ENCODE measurements at places on chromosomes 7 and 10.

DNA sequence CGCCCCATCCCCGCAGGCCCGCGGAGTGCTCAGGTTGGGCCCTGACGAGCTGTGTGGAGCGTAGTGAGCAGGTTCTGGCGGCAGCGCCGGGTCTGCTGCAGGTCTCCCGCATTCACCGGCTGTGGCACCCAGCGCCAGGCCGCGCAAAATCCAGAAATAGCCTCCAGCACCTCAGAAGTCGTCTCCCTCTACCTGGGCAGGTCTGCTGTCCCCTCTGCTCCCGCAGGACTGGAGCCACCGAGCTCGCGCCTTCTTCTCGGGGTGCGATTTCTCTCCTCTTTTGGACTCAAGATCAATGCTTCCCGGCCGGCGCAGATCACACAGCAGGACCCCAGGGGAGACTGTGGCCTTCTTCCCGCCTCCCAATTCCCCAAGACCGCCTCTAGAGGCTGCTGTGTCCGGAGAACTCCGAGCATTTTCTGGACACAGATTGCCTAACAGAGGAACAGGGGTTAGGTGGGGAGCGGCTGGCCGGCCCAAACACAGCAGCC, 8.4 kb downstream of the TLX1 start:
- no peak for DNase-seq

DNA sequence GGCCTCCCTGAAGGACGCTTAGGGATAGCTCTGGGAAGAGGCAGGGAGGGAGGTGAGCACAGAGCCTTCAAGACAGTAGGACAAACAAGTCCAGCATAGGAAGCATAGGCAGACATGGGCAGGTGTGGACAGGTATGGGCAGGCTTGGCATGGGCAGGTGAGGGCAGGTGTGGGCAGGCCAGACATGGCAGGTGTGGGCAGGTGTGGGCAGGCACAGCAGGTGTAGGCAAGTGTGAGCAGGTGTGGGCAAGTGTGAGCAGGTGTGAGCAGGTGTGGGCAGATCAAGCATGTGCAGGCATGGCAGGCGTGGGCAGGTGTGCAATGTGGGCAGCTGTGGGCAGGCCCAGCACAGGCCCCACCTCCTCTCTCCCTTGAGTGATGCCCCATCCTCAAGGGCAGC, 148.8 kb upstream of the ZMIZ1 start:
- no peak for DNase-seq

DNA sequence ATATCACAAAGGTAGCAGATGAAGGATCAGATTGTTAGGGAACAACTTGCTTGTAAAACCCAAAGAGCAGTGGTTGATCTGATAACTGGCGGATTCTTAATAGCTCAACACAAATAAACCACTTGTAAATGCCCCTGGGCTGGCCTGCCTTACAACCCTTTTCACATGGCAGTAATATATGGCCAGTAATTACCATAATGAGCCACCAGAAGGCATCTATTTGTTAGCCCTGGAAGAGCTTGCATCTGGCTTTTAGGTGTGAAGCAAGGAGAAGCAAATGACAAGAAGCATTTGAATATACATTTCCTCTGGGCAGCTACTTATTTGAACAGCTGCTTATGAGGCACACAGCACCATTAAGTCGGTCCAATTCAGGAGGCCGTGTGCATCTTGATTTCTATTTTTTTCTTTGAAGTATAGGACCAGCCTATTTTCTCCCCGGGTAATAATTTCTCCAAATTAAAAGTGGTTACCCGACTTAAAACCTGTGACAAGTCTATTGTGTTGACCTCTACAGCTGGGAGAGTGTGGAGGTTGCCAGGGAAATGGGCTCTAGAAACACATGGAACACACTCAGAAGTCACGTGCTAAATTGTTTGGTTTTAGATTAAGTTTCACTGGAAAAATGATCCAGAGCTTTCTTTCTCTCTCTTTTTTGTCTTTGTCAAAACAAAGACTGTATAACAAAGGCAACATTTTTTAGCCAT, 113.4 kb downstream of the SEM1 start:
- no peak for DNase-seq

DNA sequence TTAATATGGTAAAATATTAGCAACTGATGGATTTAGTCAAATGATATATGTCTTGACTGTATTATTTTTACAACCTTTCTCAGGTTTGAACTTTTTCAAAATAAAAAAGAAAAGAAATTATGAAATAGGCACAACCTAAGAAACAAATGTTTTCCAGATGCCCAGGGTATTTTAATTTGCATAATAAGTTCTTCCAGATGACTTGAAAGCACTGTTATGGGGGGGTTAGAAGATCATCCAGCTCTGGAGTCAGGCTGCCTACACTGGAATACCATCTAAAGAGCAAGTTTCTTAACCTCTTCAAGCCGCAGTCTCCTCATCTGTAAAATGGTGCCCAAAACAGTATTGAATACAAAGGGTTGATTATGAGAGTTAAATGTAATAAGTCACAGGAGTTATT, 32.1 kb downstream of the CREB3L2 start:
- DNase-seq = no peak

DNA sequence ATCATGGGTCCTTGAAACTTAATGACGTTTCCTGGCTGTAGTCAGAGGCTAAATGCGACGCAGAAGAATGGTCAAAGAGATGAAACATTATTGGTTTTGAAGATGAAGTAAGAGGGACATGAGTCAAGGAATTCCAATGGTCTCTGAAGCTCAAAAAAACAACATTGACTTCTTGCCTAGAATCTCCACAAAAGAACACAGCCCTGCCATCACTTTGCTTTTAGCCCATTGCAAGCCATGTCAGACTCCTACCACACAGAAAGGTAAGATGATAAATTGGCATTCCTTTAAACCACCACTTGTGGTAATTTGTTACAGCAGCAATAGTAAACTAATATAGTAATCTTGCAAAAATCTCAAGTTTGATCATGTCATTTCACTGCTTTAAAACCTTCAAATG, 109.4 kb downstream of the TMEM26 start:
- DNase-seq = no peak

GRCh38 chr10:93745408-93746065, 12.2 kb upstream of the LGI1 start:
- DNase-seq = no peak

DNA sequence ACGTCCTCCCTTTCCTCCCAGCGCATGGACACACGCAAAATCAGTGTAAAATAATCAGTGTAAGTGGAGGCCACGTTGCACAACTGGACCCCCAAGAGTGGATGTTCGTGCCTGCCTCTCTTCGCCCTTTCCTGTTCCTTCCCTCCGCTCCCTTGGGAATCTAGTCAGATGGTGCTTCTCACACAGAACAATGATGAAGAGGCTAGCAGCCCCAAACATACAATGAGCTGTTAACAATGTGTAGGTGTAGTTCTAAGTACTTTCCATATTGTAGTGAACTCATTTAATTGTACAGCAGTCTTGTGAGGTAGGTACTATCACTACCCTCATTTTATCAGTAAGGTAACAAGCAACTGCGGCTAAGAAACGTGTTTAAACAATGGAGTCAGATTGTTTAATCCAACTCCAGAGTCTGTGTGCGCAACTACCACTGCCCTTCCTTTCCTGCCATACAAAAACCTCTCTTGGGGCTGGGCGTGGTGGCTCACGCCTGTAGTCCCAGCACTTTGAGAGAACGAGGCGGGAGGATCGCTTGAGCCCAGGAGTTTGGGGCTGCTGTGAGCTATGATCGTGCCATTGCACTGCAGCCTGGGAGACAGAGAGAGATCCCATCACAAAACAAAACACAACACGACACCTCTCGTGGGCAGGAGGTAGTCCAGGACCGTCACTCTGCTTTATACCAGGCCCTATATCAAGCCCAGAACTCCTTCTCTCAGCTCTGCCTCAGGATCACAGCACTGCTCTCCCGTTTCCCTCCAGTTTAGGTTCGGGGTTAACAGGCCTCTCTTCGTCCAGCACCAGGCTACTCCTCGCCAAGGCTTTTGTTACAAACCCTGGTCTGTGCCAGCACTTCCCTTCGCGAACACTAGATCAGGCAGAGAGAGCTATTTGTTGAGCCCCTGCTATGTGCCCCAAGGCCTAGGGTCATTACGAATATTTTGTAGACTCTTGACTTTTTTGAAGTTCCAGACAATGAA, 1.1 kb downstream of the FKBP9 start:
- DNase-seq = no peak

- DNase-seq = no peak
Observed at GRCh38 chr7:39085590-39086049, 107.9 kb downstream of the POU6F2 start.

DNA sequence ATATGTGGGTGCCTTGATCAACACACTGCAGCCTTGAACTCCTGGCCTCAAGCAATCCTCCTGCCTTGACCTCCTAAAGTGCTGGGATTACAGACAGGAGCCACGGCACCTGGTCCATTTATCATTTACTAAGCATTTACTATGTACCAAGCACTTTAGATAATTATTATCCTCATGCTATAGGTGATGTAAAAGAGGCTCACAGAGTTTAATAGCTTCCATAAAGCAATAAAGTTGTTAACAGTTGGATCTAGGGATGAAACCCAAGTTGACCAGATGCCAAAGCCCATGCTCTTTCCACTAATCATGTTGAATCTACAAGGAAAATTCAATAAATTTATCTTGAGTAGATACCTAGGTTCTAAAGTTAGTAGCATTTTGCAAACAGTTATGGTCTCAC, 5.0 kb downstream of the NAPEPLD start:
- DNase-seq = no peak

GRCh38 chr10:31304291-31304970, 14.6 kb upstream of the ZEB1 start:
- no peak for DNase-seq

Data from stimulated activated CD4-positive, alpha-beta T cell treated with anti-CD3 and anti-CD28 coated beads, Interleukin-4, amount 100 ng/mL, for 4 hours (primary cell).